NCI-H446 treated with DMSO at 0.1 percent for 48 hours (cell line): ENCODE measurements at places on chromosomes 2 and 18.
A peak's percentile ranks its signal among the peaks of the same experiment; 100 is the strongest.

GRCh38 chr2:232375164-232375563 lies 3.4 kb upstream of the ALPP start:
- DNase-seq: no peak

- DNase-seq: no peak
Measured at GRCh38 chr2:3179208-3179607, 198.4 kb downstream of the EIPR1 start.

GRCh38 chr2:72891091-72891818 lies 4.0 kb downstream of the SPR start:
- DNase-seq: no peak

DNA sequence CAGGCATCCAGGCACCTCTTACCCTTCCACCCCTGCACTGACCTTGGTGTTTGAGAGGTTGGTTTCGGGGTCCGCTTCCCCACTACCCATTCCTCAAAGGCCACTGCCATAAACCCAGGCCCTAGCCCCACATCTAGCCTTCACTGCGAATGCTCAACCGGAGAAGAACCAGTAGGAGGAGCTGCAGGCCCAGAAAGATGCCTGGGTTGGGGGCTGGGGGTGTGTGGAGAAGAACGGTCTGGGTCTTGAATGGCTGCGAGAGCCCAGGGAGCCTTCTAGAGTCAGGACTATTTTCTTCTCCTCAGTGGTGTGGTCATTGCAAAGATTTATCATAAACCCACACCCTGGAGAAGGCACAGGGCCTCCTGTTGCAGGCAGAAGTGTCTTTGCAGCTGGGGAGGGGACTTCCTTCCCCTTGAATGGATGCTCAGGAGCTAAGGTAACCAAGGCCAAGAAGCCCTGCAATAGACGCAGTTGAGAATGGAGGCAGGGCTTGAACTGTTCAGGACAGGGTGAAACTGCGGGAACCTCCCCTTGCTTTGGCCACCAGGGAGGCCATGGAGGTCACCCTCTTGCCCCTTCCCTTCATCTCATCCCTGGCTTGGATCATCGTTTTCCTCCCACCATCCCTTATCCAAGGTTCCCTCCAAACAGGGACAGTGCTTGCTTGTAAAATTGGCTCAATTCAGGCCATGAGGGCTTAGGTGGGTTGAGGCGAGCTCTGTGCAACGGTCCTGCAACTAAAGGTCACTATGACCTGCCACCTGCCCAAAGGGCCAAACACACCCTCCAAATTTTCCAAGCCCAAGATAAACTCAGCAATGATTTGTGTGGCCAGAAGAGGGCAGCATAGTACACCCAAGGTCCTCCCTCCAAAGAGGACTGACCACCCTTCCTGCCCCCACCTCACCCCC lies 20.9 kb downstream of the THNSL2 start:
- DNase-seq: no peak

GRCh38 chr2:78710632-78711375 lies 314.7 kb upstream of the REG3G start:
- DNase-seq: no peak

GRCh38 chr2:64230540-64230939 lies 86.3 kb upstream of the PELI1 start:
- no peak for DNase-seq

DNA sequence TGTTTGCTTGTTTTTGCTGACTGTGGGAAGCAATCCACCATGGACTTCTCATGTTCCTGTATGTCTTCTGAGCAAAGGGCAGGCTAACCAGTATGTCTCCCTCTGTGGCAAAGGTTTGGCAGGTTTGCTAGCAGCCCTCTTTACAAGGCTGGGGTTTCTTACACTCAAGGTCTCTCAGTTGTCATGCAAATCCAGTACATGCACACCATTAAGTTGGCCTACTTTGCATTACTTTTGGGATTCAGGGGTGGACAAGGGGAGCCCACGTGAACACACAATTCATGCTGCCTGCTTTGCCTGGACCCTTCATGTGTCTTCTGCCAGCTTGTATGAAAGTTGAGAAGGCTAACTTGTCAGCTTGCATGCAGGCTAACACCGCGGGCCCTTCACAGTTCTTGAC lies 134.9 kb downstream of the LRRTM4 start:
- no peak for DNase-seq

DNA sequence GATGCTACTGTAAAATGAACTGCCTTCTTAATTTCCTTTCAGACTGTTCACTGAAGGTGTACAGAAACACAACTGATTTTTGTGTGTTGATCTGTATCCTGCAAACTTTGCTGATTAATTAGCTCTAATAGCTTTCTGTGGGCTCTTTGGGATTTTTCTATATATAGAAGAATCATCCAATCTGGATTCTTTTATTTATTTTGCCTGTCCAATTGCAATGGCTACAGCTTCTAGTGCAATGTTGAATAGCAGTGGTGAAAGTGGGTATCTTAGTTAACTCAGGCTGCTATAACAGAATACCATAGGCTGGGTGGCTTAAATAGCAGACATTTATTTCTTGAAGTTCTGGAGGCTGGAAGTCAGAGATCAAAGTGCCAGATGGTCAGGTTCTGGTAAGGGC lies 74.4 kb downstream of the ID2 start:
- DNase-seq: no peak

- no peak for DNase-seq
Measured at GRCh38 chr18:58026395-58026794, 17.6 kb upstream of the NEDD4L start.

DNA sequence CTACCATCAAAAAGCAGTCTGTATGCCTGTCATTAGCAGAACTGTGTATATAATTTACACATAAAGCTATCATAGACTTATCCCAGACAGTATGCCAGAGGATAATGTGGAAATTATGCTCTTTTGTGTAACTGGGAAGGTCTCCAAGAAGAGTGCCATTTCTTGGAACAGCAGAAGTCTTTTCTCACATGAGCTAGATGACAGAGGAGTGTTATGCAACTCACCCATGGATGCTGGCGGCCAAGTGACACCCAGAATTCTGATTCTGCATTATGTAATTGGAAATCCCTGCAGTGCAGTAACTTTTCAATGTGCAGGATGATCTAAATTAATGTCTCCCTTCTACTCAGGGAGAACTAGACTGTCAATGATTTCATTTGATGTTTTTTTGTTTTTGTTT lies 160.0 kb downstream of the UBE2E3 start:
- DNase-seq: peak; percentile 94

- DNase-seq: no peak
Measured at GRCh38 chr18:9708057-9708433, at the start of gene RAB31. RAB31 (plus strand) TSS chr18:9708301; CDS start chr18:9708406, 105 bp downstream.

- peak; percentile 74 for DNase-seq
Measured at GRCh38 chr18:72871091-72871490, 3.3 kb upstream of the NETO1 start.

- peak; percentile 93 for DNase-seq
Measured at GRCh38 chr2:196586511-196586991, 53.0 kb upstream of the CCDC150 start.

DNA sequence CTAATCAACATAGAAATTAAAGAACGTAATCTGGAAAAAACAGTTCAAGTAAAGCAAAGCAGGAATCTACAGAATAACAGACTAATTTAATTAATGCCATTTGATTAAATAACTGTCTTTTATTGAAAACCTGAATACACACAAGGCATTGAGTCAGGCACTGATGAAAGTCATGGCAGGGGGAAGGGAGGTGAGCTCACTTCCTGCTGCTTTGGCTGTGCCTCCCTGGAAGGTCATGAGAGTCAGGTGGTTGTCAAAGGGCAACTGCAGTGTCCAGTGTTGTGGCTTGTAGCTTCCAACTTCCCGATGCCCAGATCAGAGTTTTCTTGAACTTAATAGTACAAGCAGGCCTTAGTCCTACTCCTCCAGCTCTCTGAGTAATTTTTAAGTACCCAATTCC lies 180.9 kb downstream of the PID1 start:
- DNase-seq: no peak

DNA sequence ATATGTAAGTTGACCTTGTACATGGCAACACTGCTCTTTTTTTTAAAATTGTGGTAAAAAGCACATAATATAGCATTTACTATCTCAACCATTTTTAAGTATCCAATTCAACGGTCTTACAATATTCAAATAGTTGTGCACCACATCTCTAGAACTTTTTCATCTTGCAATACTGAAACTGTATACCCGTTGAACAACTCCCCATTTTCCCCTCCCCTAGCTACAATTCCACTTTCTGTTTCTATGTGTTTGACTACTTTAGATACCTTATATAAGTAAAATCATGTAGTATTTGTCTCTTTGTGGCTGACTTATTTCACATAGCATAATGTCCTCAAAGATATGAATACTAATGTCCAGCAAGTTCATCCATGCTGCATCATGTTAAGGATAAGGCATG lies 452.1 kb downstream of the TXNL1 start:
- DNase-seq: no peak

- DNase-seq: peak; percentile 7
Measured at GRCh38 chr2:101806123-101806522, 108.6 kb downstream of the MAP4K4 start.

DNA sequence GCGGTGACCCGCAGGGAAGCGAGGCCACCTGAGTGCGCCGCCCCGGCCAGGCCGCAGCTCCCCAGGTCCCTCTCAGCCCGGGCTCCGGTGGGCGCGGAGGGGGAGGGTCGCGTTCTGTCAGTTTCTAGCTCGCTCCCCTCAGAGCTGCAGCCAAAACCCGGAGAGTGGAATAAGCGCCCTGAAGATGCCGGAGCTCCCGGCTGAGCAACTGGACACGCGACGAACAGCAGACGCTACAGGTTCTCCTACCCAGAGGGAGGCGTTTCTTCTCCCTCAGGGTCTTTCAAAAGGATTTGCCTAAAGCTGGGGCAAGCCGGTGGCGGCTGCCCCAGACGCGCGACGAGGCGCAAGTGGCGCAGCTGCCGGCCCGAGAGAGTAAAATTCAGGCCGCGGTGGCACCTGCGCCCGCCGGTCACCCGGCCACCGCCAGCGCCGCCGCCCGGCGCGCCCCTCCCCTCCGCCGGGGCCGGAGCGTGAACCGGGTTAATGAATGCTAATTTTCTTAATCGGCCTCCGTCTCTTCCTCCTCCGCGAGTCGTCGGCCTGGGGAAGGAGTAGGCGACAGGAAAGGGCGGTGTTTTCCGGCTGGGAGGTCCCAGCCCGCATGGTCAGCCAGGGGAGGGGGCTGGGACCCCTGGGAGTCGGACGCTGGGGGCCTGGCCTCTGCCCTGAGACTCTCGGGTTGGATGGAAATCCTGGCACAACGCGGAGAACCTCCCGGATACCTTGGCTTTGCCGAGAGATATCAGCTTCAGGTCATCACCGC lies 845 bp upstream of the CDC42EP3 start:
- peak; percentile 81 for DNase-seq

- DNase-seq: no peak
Measured at GRCh38 chr2:127640082-127641072, 5.6 kb upstream of the GPR17 start.

DNA sequence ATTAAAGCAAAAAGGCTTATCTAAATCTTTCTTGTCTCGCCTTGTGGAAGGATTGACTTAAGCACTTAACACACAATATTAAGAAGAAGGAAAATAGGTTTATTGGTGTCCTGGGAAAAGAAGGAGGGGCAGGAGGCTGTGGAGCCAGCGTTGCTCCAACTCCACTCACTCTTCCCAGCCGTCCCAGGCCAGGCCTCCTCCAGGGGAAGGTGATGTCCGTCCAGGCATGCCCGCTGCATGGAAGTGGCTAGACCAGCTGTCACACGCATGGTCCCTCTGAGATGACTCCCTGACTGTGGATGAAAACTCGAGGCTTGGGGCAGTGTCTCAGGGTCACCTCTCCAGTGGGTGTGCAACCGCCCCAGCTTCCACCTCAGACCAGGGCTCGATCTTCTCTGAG lies 281.1 kb downstream of the GALR1 start:
- no peak for DNase-seq

DNA sequence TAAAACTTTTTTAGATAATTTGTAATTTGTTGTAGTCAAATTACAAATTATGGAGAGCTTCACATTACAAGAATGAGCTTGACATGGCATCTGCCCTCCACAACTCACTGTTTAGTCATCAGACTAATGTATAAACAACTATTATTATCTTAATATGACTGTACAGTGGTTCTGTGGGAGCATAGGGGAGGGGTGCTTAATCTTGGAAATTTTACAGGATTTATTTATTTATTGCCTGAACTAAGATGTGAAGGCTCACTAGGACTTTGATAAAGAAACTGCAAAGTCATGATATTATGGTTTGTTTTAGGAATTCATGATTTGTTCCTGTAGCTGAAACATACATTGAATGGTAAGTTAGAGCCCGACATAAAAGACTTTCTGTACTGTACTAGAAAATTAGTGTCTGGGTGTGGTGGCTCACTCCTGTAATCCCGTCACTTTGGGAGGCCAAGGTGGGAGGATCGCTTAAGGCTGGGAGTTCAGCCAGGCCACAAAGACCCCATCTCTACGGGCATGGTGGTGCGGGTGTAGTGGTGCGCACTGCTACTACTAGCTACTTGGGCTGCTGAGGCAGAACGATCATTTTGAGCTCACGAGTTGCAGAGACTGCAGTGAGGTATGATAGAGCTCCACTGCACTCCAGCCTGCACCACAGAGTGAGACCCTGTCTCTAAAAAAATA lies 2.1 kb downstream of the MARCHF7 start:
- no peak for DNase-seq

DNA sequence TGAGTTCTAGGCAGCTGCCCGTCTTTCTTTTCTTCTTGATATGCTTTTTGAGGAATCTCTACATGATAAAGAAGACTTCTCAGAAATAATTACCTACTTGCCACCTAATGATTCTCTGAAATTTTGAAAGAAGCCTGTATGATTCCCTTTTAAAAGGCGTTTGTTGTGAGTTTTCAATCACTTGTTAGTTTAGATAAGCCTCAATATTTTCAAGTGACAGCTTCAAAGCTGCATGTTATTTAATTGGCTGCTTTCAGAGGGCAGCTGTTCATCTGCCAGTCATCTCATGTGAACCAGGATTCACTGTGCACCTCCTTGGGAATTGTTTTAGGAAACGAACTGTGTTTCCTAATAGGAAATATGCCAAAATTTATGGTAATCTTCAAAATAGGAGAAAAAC lies 938.1 kb downstream of the CPS1 start:
- no peak for DNase-seq

DNA sequence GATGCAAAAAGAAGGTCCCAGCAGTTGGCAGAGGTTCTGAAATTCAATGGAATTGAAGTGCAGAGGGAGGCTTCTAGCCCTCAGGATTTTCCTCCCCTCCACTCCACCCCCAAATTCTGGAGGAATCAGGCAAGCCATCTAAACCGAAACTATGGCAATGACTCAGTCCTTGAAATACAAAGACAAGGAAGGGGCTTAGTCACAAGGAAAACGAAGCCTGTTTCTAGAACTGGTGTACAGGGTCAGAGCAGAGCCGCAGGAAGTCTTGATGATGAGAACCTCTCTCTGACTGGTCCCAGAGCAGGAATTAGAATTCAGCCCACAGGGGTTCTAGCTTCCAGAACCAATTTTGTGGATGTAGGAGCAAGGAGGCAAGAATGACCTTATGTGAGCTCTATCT lies 111.7 kb upstream of the SCN1A start:
- no peak for DNase-seq

- DNase-seq: no peak
Measured at GRCh38 chr2:217604527-217605194, 398.1 kb downstream of the TNS1 start.

GRCh38 chr2:47300609-47301276 lies 102.2 kb upstream of the MSH2 start:
- DNase-seq: no peak

GRCh38 chr2:233993461-233993860 lies 57.0 kb upstream of the SPP2 start:
- no peak for DNase-seq

- DNase-seq: no peak
Measured at GRCh38 chr2:182980652-182981051, 57.6 kb downstream of the NCKAP1 start.
